ENCODE measurements at places on chromosomes 1 and 21.

DNA sequence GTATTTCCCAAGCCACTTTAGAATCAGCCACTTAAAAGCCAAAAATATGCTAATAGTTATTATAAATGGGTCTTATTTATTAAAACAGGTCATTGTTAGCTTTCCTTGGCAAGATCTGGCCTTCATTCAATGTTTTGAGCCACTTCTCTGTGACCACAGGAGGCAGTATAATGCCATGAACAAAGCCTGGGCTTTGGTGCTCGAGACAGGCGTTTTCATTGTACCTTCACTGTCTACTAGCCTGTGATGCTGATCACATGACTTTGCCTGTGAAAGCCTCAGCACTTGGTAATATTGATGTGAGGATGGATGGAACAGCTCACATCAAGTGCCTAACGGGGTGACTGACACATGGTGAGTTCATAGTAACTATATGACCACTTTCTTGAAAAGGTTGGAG lies 217.0 kb downstream of the RWDD3 start:
- ATAC-seq = no peak

- ATAC-seq = no peak
These were observed 129.9 kb downstream of the RERE start for GRCh38 chr1:8687538-8687937.

DNA sequence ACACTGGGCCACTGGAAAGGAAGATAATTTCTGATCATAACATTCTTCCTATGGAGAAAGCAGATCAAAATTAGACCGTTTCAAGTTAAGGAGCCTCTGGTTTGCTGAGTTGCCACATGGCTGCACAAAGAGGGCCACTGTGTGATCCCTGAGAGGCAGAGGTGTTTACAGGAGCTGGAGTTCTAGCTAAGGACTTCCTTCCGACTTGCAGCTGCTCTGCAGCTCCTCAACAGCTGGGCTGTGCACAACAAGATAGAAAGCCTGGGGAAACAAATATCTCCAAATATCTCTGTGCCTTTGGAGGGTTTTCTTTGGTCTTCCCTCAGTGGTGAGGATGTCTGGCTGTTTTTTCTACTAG lies 26.8 kb downstream of the GADD45A start:
- ATAC-seq = no peak

DNA sequence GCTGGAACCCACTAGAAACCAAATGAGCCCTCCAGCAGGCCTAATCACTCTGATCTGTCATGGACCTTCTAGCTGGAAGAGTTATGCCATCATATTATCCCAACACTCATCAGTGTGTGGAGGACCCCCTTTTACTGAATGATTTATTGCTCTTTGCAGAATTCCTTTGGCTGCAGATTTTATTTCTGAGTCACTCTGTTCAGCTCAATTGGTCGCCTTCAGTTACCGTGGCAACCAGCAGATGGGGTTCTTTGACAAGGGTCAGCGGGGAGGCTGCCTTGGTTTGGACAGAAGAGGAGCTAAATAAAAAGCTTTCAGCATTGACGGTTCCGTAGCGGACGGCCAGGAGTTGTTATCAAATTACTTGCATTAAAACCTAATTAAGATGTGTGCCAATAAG lies 220.1 kb downstream of the SDCCAG8 start:
- ATAC-seq = peak; percentile 34

- ATAC-seq = no peak
These were observed 96.6 kb downstream of the WDR4 start for GRCh38 chr21:42782723-42783242.

DNA sequence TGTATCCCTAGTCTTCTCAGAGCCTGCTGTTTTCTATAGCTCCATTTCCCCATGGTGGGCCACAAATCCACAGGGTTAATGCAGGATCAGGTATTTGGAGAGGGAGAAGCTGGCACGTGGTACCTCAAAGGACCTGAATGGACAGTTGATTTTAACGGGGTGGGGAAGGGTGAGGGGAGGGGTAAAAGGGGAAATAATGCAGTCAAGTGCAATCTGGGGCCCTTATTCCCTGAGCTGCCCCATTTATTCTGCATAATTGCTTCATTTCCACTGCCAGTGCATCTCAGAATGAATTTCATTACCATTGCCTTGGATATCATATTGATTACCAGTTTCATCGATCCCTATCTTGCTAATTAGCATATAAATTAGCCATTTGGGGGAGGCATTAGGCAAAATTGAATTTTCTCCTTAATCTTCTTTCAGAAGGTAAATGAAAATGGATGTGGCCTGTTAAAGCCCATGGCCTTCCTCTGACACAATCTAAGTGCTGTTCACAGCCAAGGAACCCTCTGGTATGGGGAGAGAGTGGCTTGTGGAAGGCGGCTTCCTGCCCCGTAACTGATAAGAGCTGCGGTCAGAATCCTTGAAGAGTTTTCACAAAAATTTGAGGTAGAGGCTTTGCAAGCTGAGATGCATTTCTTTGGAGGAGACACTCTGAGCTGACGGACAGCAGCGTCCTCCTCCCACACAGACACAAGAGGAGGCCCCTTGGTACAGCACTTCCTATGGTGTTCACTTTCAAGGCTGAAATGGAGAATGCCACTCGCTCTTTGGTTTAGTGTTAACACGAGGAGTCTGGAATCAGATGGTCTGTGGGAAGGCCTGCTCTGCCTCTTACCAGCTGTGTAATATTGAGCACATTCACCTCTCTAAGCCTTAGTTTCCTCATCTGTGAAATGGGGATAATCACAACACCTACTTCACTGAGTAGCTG lies 34.4 kb downstream of the PHC2 start:
- no peak for ATAC-seq

DNA sequence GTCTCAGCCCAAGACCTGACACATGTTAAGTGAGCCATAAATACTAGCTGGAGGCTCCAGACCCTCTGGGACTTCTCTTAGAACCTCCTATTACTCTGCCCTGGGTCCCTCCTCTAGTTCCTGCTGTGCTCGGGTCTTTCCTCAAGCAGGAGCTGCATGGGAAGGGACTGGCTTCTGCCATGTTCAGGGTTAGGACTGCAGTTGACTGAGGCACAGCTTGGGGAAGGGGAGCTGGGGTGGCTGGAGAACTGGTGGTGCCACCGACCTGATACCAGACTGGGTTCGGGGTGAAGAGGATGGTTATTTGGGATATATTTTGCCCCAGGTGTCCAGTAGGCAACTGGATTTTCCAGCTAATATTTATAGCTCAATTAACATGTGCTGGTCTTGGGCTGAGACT lies 15.7 kb downstream of the HYI start:
- no peak for ATAC-seq

Measured in SK-N-SH treated with all-trans-retinoic acid at 6 μM for 48 hours (cell line).